Stimulated activated CD4-positive, alpha-beta T cell treated with anti-CD3 and anti-CD28 coated beads, Interleukin-1b, Interleukin-23, amount 100 ng/mL, for 48 hours (primary cell): ENCODE measurements at places on chromosomes 4 and X.
A peak's percentile ranks its signal among the peaks of the same experiment; 100 is the strongest.

DNA sequence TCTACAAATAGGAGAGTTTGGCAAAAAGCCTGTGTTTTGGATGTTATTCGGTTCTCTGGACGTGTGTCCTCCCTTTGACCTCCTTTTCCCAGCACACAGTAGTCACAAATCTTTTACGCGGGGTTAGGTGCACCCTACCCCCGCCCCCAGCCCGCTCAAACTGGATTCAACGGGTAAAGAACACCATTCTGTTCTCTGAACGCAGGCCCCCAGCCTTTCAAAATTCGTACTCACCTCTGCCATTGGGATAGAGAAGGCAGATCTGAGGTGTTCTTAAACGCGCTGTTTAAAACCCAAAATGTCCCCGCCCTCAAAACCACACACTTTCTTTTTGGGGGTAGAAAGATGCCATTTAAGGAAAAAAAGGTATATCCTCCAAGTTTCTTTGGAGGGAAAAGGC is 2.7 kb downstream of the LEF1 start:
- DNase-seq: peak; percentile 58

DNA sequence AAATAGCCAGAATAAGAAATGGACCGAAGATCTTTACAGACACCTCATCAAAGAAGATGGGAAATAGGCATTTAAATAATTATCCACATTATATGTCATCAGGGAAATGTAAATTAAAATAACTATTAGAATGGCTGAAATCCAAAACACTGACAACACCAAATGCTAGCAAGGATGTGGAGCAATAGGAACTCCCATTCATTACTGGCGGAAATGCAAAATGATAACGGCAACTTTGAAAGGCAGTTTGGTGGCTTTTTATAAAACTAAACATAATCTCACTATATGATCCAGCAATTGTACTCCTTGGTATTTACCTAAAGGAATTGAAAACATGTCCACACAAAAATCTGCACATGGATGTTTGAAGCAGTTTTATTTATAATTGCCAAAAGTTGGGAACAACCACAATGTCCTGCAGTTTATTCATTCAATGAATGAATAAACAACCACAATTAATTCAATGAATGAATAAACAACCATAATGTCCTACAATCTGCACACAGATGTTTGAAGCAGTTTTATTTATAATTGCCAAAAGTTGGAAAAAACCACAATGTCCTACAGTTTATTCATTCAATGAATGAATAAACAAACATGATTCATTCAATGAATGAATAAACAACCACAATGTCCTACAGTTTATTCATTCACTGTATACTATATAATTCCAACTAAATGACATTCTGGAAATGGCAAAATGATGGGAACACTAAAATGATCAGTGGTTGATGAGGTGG is 117.6 kb upstream of the PCDH18 start:
- DNase-seq: no peak

DNA sequence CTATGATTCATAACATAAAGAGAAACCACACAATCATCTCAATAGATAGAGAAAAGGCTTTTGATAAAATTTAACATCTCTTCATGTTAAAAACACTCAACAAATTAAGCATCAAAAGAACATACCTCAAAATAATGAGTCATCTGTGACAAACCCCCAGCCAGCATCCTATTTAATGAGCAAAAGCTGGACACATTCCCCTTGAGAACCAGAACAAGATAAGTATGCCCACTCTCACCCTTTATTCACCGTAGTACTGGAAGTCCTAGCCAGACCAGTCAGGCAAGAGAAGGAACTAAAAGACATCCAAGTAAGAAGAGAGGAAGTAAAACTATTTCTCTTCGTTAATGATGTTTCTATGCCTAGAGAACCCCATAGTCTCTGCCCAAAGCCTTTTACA is 507.2 kb downstream of the PABPC4L start:
- no peak for DNase-seq

DNA sequence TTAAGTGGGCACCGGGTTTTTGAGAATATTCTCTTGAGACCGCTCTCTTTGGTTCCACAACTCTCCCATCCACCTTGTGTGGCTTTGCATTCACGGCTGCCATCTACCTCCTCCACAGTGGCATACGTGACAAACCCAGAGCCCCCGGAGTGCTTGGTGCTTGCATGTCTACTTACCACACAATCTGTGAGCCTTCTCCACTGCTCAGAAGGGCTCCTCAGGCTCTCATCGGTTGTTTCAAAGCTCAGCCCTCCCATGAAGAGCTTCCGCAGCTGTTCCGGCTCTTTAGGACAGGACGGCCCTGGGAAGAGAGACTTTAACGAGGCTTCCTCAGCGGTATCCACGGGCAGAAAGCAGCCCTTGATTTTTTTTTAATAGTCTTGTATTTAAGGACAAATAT is 167.6 kb upstream of the ANK2 start:
- no peak for DNase-seq

DNA sequence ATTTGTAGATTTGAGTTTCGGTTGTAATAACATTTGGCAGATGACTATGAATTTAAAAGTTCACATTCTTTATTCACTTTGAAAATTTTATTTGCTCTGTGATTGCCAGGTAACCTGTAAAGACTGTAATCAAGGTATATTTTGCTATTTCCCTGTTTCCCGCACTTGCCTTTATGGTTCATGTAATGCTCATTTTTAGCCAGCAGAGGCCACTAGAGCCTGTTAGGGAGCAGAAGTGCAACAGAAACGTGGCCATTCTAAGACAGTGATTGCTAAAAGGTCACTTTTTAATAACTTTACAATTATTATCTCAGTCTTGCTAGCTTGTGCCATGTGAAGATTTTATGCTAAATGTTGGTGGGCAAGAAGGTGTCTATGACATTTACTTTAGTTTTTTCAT is 12.4 kb downstream of the YIPF6 start:
- no peak for DNase-seq

DNA sequence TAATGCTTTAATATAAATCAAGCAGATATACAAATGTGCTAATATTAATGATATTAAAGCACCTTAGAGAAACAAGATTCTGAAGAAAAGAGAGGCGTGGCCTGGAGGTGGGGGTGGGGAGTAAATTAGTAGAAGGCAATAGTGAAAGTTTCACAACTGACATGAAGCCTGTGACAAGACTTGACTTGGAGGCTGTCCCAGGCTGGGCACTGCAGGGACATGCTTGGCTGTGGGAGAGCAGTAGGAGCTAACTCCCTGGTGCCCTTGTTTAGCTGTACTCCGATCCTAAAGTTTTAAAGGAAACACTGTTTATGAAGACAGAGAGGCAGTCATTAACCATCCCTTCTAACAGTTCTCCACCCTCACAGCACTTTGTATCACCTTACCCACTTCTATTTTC is 239.0 kb upstream of the MAB21L2 start:
- no peak for DNase-seq

- no peak for DNase-seq
These were observed 34.4 kb downstream of the AGTR2 start for GRCh38 chrX:116204932-116205331.

- DNase-seq: no peak
These were observed 246.8 kb downstream of the TRAM1L1 start for GRCh38 chr4:116838609-116839008.
